Left lung (tissue), 14 donors: ENCODE measurements at places on chromosomes 1 and 21. TPM values are rescaled to one million over a fixed set of nuclear protein-coding genes. Genes with fewer than 3 reads are reported as not detected.

- no peak overlapping the region for H3K4me3 ChIP-seq
- H3K4me1 ChIP-seq, result no peaks in the 10 kb centered on the region
- no peaks in the 10 kb centered on the region for H3K36me3 ChIP-seq
- H3K27me3 ChIP-seq, result no peaks in the 10 kb centered on the region
Observed at GRCh38 chr1:9920606-9921005, 10.5 kb upstream of the CTNNBIP1 start.

DNA sequence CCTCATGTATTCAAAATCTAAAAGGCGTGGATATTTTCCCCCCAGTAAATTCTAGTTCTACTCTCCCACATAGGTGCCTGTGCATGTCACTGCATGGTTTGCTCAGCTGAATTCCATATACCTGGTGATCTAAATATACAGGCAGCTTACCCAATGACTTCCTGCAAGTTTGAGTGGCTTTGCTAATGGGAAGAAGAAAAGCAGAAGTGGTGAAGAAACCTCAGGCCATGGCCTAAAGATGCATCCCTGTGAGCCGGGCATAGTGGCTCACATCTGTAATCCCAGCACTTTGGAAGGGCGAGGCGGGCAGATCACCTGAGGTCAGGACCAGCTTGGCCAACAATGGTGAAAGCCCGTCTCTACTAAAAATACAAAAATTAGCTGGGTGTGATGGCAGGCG lies 11.5 kb downstream of the SLC44A3 start:
- H3K36me3 ChIP-seq, result no peaks in the 10 kb centered on the region
- H3K4me1 ChIP-seq, result no peaks in the 10 kb centered on the region
- no peaks in the 10 kb centered on the region for H3K27me3 ChIP-seq
- H3K4me3 ChIP-seq, result no peak overlapping the region
- H3K27ac ChIP-seq, result no peak overlapping the region

GRCh38 chr1:12194666-12195216 lies 27.9 kb downstream of the TNFRSF1B start:
- H3K4me3 ChIP-seq, result no peak overlapping the region
- no peak for DNase-seq
- H3K36me3 ChIP-seq, result no peaks in the 10 kb centered on the region
- no peak overlapping the region for H3K27ac ChIP-seq
- no peaks in the 10 kb centered on the region for H3K27me3 ChIP-seq
- H3K4me1 ChIP-seq, result peaks cover 56% of the 10 kb centered on the region

KRTAP11-1 gene
- total RNA-seq, result not detected

GRCh38 chr21:38323721-38324531 lies 67.1 kb downstream of the KCNJ15 start:
- H3K36me3 ChIP-seq, result no peaks in the 10 kb centered on the region
- H3K4me3 ChIP-seq, result no peak overlapping the region
- peaks cover 17% of the 10 kb centered on the region for H3K4me1 ChIP-seq
- H3K27ac ChIP-seq, result no peak overlapping the region

- no peaks in the 10 kb centered on the region for H3K36me3 ChIP-seq
- DNase-seq, result no peak
- no peak overlapping the region for H3K27ac ChIP-seq
Observed at GRCh38 chr1:69862906-69863305, 295.2 kb downstream of the LRRC7 start.

DNA sequence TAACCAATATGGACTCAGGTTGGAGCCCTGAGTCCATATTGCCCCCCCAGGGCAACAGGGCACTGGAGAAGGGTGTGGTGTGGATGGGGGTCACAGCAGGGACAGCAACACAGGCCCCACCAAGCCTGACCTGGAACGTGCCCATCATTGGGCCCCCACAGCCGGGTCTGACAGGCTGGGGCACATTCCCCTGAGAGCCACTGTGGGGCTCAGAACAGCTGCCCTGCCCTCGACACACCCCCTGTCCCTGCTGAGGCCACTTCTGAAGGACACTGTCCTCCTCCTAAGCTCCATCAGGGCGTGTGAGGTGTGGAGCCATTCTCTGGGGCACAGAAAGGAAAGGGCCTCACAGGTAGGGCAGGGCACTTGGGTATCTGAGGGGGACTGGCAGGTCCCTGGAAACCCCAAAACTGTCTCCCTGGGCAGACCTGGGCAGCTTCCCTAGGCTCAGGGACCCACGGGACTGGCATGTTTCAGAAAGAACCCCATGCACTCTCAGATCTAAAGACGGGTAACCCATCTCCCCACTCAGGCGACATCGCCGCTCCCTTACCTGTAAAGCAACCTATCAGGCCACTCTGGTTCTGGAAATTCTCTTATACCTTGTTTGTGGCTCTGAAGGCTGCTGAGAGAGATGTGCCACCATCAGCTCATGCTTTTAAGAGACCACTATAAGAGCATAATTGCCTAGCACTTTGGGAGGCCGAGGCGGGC lies 95.5 kb downstream of the DMRTB1 start:
- no peak overlapping the region for H3K27ac ChIP-seq
- H3K4me1 ChIP-seq, result peaks cover 6% of the 10 kb centered on the region
- H3K36me3 ChIP-seq, result no peaks in the 10 kb centered on the region
- no peak for DNase-seq
- H3K27me3 ChIP-seq, result no peaks in the 10 kb centered on the region

GRCh38 chr1:45430490-45430889 lies 60.5 kb downstream of the TESK2 start:
- no peak overlapping the region for H3K4me3 ChIP-seq
- H3K36me3 ChIP-seq, result no peaks in the 10 kb centered on the region
- DNase-seq, result no peak
- H3K4me1 ChIP-seq, result peaks cover 9% of the 10 kb centered on the region

- DNase-seq, result no peak
- no peaks in the 10 kb centered on the region for H3K4me1 ChIP-seq
- H3K4me3 ChIP-seq, result no peak overlapping the region
- no peaks in the 10 kb centered on the region for H3K36me3 ChIP-seq
- no peaks in the 10 kb centered on the region for H3K27me3 ChIP-seq
Observed at GRCh38 chr1:182685215-182685614, 828 bp upstream of the RGS8 start.

GRCh38 chr1:94121411-94121821 lies 468 bp upstream of the ABCA4 start:
- no peak for DNase-seq
- no peaks in the 10 kb centered on the region for H3K36me3 ChIP-seq
- no peaks in the 10 kb centered on the region for H3K4me1 ChIP-seq
- H3K27me3 ChIP-seq, result no peaks in the 10 kb centered on the region
- H3K27ac ChIP-seq, result no peak overlapping the region
- H3K4me3 ChIP-seq, result no peak overlapping the region

DNA sequence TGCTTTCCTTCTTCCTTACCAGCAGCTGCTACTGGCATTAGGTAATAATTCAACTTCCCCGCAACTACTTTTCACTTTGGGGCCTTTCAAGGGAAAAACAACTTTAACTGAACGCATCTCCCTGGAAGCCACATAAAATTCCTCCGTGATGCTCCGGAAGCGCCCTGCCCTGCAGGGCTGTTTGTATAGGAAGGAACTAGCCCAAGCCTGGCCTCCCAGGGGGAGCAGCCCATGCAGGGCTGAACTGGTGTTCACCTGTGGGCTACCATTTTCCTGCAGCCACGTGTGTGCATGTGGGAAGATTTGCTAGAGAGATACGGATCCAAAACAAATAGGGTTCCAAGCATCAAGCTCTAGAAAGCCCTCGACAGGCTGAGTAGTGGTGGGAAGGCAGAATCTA lies 14.4 kb downstream of the CLDN14 start:
- H3K4me3 ChIP-seq, result no peak overlapping the region
- no peak for DNase-seq
- H3K4me1 ChIP-seq, result no peaks in the 10 kb centered on the region
- H3K36me3 ChIP-seq, result no peaks in the 10 kb centered on the region
